ENCODE measurements at places on chromosomes 12 and 14.
A peak's percentile ranks its signal among the peaks of the same experiment; 100 is the strongest.

GRCh38 chr14:25350021-25350420 is 300.1 kb upstream of the STXBP6 start:
- DNase-seq = no peak

DNA sequence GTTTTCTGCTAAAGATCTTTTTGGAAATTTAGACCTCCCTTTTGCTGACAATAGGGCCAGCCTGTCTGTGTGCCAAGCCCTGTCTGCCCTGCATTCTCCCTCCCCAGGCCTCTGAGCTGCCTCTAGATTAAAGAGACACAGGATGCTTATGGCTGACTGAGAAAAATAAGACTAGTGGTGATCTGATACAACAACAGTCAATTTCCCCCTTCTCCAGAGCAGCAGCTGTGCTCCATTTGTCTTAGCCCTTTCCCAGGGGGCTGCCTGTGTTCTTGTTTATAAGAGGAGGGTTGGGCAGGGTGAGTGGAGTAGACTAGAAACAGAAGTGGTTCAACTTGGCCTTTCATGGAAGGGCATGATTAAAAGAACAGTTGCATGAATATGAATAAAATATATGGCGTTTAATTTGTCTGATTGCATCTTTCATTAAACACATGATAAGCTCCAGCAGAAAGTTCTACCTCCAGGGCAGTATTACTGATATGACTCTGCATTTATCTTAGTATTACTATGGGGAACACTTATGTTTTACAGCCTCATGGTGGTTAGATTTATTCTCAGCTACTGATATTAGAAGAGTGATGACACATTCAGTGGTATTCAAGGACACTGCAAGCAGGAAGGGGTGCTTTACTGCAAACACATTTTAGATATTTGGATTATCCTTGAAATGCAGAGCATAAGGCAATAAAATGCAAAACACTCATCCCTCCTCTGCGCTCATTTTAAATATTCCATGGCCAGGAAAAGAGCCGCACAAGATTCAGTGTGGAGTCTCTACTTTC is 150.2 kb upstream of the CLEC14A start:
- no peak for DNase-seq

DNA sequence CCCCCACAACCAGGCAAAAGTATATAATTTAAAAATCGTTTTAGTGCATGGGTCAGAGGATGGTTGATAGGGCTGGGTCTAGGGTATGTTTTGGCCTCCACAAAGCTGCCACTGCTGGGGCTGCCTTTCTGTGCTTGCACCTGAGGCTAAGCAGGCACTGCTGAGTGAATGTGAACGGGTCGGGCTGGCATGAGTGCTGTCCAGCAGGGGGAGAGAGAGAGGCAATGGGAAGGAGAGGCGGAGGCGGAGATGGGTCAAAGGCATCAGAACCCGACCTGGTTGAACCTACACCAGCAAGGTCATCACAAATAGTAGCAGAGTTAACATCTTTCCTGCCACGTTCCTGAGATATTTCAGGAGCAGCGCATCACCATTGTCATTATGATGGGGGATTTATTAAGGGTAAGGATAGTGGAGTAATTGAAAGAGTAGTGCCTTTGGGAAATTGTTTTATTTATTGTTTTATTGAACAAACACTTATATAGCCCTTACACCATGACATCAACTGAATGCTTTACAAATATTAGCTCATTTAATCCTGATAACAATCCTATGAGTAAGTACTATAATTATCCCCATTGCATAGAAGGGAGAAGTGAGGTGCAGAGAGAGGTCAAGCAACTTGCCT is 5.8 kb upstream of the NRXN3 start:
- DNase-seq = no peak

- DNase-seq = no peak
These were observed 39.9 kb downstream of the ATL1 start for GRCh38 chr14:50599700-50600444.

DNA sequence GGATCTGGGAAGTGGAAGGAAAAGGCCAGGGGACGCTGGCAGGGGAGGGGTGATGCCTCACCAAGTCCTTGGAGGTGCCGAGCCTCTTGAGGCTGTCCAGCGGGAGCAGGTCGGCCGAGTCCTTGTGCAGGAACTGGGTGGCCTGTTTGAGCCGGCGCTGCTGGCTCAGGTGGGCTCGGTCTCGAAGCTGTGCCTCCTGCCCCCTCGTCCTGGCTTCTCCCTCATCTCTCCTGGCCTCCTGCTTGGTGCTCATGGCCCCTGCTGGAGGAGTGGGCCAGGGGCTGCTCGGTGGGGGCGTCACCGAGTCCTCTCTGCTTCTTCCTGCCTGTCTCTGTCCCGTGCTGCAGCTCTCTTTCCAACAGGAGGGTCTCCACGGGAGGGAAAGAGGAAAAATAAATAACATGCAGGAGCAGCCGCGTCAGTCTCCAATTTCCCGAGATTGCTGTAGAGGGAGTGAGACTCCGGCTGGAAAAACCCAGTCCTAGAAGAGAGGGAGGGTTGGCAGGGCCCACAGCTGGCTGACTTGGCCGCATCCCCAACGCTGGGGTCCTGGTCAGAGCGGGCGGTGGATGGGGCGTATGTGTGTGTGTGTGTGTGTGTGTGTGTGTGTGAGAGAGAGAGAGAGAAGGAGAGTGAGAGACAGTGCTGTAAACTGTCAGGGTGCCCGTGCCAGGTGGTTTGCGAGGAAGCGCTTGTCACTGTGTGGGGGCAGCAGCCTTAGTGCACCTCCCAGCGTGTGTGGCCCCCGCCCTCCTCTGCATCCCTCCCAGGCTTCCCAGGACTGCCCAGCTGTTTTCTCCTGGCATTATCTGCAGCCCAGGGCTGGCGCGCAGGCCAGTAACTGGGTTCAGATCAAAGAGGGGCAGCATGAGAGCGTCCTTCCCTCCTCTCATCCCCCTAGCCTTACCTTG is at the start of gene NRIP2:
Gene NRIP2 (minus strand): TSS at position 455 of the 911 bp plus-strand sequence. CDS start 52 bp downstream, at position 403.
- no peak for DNase-seq

DNA sequence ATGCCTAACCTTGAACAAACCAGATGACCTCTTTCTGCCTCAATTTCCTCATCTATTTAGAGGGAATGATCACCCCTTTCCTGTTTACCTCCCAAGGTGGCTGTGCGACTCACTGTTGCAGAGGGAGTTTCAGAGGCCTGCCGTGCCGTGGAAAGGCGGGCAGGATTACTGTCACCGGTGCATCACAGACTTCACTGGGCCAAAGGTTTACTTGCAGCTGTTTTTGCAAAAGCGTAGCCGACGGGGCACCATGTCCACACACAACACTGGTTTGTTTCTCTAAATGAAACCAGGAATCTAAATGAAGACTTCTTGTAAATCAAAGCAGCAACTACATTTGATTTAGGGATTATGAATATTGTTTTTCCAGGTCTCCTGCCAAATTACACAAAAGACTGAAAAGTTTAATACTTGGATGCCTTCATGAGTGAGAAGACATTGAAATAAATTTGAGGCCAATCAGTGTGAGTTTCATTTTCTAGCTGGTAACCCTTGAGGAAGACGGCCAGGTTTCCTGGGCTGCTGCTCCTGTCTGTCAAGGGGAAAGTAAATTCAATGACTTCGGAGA is 696.1 kb upstream of the TMEM132C start:
- DNase-seq = no peak

- DNase-seq = no peak
These were observed 4.5 kb upstream of the NANOG start for GRCh38 chr12:7784701-7785100.

DNA sequence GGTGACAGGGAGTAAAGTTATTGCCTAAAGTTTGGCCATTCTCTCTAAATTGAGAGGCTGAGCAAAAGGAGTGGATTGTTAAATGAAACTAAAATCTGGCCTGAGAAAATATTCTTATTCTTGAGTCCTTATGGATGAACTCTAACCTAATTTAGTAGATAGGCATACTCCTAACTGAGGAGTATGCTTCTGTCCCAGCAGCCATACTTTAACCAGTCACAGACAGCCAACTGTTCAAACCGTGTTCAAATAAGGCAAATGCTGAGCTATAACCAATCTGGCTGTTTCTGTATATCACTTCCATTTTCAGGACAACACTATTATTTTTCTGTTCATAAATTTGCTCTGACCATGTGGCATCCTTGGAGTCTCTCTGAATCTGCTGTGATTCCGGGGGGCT is 75.9 kb upstream of the RERGL start:
- DNase-seq = no peak

GRCh38 chr12:9991876-9992275 is 7.0 kb downstream of the CLEC1B start:
- no peak for DNase-seq

DNA sequence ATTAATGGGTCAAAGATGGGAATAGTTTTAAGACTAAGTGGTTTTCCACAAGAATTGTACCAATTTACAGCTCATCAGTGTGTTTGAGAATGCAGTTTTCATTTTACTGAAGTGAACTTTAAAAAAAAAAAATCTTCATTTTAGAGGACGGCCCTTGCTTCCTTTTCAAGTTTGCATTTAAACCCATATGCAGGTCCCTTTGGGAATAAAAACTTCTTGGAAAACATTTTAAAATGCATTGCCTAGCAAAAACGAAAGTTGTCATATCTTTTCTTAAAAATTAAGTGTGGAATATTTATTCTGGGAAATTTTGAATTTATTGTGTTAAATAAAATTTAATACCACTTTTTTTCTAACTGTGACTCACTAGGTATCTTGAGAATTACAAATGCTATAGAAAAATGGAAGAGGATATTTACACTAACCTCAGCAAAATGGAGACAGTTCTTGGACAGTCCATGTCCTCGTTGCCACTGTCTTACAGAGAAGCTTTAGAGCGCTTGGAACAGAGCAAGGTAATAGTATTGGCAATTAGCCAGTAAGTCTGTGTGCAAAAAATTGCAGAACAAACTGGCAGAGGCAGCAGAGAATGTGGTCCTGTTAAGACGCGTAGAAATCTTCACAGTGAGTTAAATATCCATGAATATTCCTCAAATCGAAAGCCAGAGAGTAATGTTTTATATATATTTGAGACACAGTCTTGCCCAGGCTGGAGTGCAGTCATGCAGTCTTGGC is 209.7 kb downstream of the SYNE2 start:
- no peak for DNase-seq

GRCh38 chr14:50998612-50999011 is 54.3 kb upstream of the PYGL start:
- no peak for DNase-seq

DNA sequence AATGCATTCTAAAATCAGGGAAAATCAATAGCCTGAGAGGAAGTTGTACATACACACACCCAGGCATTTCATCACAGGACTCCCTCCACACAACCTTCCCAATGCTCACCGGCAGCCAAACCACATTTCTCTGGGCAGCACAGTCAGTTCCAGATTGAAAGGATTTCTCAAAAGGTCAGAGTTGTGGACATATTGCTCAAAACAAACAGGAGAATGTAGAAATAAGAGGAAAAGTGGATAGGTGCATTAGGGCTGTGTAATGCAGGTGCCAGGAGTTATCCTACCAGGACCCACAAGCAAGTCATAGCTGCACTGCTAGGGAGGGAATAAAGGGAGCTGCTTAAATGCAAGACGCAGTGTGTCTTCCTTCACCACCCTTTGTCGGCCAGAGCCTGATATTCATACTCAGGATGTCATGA is 62.9 kb downstream of the GCH1 start:
- no peak for DNase-seq

DNA sequence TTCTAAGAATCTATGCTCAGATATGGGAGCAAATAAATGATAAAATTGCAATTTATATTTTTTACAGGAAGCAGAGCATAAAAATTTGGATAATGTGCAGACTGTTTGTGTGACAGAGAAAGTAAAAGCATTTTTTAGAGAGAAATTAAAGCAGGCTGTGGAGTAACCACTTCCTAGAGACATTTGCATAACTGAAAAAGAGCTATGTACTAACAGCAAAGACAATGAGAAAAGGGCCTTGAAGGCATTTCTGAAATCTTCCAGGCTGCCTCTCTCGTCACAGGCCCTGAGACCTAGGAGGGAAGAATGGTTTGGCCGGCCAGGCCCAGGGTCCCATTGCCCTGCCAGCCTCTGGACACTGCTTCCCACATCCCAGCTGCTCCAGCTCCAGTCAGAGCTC is 247.2 kb downstream of the ALX1 start:
- no peak for DNase-seq

- DNase-seq = no peak
These were observed 31.4 kb downstream of the P2RX4 start for GRCh38 chr12:121241156-121241970.

GRCh38 chr12:51362307-51362706 is 15.8 kb upstream of the CELA1 start:
- no peak for DNase-seq

DNA sequence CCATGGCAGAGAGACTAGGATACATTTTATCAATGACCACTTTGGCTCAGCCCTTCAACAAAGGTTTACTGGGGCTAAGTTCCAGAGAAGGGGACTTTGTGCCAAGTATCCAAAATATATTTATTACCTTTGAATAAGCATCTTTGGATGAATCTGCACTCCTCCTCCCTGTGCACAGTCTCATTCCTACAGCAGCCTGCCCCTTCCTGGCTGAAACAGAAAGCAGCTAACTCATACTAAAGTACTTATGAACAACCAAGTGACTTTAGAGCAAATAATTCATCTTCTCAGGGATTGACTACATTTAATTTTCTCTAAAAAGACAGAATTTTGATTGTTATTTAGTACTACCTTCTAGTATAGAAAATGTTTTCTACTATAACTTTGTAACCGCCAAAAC is 47.8 kb upstream of the ETV6 start:
- DNase-seq = no peak

DNA sequence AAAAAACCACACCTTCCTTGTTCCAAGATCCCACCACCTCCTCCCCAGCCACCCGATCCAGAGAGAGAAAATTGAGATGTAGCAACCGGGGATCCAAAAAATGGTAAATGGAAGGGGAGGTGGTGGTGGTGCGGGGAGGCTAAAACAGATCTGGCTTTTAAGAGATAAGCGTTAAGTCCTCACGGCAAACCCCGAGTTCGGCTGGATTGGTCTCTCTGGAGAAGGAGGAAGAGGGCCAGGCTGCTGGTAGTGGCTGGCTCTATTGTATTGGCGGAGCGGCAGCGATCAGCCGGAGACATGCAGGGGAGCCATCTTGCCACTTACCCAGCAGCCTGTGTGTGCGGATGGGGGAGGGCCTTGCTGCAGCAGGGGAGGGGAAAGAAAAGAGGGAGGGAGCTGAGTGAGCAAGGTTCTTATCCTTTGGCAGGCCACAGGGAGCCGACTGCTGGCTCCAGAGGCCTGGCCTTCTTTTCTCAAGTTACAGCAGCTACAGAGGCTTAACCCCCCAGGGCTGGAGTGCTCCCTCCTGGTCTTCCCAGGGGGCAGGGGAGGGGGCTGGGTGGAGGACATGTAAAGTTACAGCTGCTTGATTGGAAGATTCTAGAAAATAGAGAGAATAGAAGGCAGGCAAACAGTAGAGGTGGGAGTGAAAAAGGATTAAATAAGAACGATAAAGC is 14.1 kb upstream of the CDH24 start:
- DNase-seq = peak; percentile 46

GRCh38 chr14:68268719-68269118 is 449.1 kb downstream of the RAD51B start:
- DNase-seq = no peak

GRCh38 chr14:91008759-91009409 is 51.6 kb downstream of the RPS6KA5 start:
- DNase-seq = no peak

Measured in stimulated activated CD8-positive, alpha-beta memory T cell treated with anti-CD3 and anti-CD28 coated beads, Interleukin-15, amount 100 ng/mL, for 24 hours (primary cell).